ENCODE measurements at places on chromosomes 5 and 9.

DNA sequence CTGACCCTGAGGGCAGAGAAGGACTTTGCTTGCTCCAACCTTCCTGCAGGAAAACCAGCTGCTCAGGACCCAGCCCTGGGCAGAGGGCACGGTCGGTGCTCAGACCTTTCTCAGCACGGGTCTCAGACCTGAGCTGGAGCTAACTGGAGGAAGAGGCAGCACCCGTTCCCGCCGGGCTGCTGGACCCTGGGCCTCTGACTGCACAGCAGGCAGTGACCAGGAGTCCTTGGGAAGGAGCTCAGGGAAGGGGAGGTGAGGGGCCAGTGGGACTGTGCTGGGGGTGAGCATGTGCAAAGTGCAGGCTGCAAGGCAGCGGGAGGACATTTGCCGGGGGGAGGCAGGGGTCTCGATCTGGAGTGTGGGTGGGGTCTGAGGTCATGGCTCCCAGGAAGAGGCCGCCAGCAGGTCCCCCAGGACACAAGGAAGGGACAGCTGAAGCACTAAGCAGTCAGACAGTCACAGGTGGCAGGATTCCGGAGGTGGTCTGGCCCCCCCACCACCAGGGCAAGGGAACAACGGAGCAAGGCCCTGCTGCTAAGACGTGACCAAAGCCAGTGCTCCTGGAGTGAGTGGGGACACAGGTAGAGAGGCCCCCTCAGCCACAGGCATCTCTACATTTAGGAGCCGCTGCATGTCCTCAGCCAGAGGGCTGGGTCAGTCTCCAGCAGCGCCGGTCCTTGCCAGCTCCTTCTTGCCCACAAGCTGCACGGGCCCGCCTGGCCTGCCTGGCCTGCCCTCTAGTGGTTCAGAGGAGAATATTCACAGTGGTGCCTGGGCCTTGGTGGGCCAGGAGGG lies 4.8 kb upstream of the DPM2 start:
- DNase-seq, result no peak

GRCh38 chr5:99034336-99034735 lies 105.5 kb upstream of the CHD1 start:
- DNase-seq, result no peak

- no peak for DNase-seq
These were observed 49.0 kb downstream of the SGCD start for GRCh38 chr5:156375895-156376495.

DNA sequence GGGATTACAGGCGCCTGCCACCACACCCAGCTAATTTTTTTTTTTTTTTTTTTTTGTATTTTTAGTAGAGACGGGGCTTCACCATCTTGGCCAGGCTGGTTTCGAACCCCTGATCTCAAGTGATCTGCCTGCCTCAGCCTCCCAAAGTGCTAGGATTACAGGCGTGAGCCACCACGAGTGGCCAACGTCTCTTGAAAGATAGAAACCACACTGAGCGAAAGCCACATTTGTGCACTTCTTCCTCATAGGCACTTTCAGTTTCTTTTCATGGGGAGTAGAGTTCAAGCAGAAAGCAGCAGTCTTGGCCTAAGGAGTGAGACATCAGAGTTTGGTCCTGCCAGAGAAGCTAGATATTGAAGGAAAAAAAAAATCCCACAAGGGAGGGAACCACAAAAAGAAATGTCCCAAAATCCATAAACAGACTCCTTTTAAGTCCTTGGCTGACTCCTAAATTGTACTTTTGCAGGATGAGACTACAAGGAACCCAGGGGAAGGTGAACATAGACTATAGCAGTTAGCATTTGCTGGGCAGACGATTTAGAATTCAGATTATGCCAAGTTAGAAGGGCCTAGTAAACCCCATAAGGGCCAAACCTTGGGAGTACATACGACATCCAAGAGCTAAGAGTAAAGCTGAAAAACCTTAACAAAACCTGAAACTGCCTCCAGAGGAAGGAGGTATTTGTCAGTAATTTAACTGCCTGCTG lies 43.9 kb upstream of the GLIPR2 start:
- DNase-seq, result no peak

DNA sequence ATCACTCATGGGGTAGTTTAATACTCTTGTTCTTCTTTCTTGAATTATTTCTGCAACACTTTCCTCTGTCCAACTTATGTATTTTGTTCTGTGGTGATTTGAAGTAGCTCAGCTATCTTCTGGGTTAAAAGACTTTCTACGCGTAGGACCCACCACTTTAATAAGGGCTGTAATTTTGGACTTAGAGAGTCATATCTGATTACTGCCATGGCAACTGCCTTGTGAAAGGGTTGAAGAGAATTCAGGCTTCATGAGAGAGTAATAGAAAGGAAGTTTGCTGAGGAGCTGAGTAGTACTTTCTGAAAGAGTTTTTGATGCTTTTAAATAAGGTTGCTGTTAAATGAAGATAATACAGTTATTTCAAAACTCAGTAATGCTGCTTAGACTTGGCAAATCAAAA lies 89.5 kb downstream of the TLE4 start:
- no peak for DNase-seq

DNA sequence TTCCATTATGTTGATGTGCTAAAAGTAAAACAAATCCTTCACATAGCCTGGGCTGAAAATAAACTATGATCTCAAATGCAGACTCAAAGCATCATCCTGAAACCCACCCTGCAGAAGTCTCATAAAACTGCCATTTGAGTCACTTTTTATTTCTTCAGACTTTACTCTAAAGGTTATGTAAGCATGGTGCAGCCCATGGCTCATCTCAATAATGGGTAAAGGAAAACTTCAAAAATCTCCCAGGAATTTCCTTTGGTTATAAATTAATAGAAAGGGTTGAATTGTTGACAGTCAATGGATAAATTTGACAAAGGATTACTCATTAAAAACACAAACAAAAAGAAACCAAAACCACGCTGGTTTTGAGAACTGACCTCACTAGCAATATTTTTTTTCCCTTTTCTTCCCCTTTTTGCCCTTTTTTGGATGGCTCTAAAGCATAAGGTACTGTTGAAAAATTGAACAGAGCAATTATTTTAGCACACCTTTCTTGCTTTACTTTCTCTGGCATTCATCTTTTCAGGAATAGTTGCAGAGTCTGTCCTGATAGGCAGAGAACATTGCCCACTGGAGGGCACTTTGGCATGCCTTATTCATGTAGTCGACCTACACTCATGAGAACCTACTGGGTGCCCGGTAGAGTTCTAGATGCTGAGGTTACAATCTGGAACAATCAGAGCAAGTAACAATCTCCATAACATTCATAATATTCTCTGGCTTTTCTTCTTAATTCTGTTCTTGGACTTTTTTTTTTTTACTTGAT lies 191.4 kb downstream of the TMEM167A start:
- no peak for DNase-seq

DNA sequence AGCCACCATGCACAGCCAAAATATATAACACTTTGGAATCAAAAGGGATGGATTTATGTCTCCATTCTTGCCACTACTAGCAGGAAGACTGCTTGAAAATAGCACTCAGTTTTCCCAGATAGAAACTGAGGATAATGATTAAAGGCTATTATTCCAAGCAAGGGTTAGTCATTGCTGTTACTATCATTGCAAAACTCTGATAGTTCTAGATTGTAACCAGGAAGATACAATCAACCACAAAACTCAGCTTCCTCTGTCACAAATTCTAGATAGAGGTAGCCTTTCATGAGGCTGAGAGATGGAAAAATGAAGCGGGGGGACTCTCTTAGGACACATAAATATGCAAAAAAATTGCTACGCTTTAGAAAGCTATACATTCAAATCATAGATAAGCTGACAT lies 3.1 kb downstream of the ANXA1 start:
- no peak for DNase-seq

Data from frontal cortex (tissue), 4 donors.